IMR-90 (cell line): ENCODE measurements at places on chromosomes 4 and X. TPM values are rescaled to one million over a fixed set of nuclear protein-coding genes. Genes with fewer than 3 reads are reported as not detected.
A peak's percentile ranks its signal among the peaks of the same experiment; 100 is the strongest.

- H3K4me1 ChIP-seq = no peaks in the 10 kb centered on the region
- peak; percentile 28 for DNase-seq
- peaks cover 9% of the 10 kb centered on the region; the same call in 1 of the 2 replicates for H3K27me3 ChIP-seq
- no peaks in the 10 kb centered on the region for H3K36me3 ChIP-seq
- no peak overlapping the region for H3K4me3 ChIP-seq
These were observed 39.5 kb downstream of the TMEM154 start for GRCh38 chr4:152640058-152640921.

DNA sequence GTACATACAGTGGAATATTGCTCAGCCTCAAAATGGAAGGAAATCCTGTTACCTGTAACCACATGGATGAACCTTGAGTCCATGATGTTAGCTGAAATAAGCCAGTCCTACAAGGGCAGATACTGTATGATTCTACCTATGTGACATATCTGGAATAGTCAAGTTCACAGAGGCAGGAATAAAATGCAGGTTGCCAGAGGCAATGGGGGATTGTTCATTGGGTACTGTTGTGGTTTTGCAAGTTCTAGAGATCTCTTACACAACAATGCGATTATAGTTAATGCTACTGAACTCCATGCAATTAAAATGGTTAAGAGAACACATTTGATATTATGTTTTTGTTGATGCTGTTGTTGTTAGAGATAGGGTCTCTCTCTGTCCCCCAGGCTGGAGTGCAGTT is 74.6 kb downstream of the SHROOM2 start:
- H3K36me3 ChIP-seq = no peaks in the 10 kb centered on the region
- DNase-seq = no peak
- H3K4me1 ChIP-seq = peaks cover 3% of the 10 kb centered on the region; the same call in 1 of the 2 replicates
- no peaks in the 10 kb centered on the region for H3K27me3 ChIP-seq

BMP3 gene
- total RNA-seq = under 0.01 TPM in 2 replicates

- DNase-seq = peak; percentile 85
- H3K36me3 ChIP-seq = no peaks in the 10 kb centered on the region
- H3K27ac ChIP-seq = no peak overlapping the region
- H3K4me1 ChIP-seq = 0 out of 2 replicates have a peak, but pooled peaks cover 2% of the 10 kb centered on the region
These were observed 201.0 kb upstream of the ARSJ start for GRCh38 chr4:114180481-114180880.

JAKMIP1 gene
- total RNA-seq = not detected in 2 replicates

DNA sequence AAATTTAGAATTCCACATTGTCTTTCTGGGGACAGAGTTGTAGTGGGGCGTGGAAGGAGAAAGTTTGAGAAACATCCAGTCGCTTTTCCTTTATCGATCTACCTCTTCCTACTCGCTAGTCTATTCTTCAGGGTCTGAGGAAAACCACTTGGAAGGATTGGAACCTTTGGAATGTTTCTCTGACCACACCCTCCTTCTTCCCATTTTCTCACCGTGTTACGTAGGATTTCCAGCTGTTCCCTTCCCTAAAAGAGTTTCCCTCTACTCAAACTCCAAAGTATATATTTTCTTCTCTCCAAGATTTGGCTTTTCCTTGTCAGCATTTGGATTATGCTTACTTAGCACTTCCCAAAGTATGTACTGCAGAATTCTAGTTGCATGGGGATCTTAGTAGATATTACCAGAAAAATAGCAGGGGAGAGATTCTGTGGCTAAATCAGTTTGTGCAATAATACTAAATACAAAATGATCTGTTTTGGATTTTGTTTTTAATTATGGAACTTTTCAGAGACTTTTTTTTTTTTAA is 4.9 kb downstream of the ENPEP start:
- H3K4me3 ChIP-seq = no peak overlapping the region
- no peaks in the 10 kb centered on the region for H3K36me3 ChIP-seq
- no peak for DNase-seq
- no peaks in the 10 kb centered on the region for H3K4me1 ChIP-seq
- no peaks in the 10 kb centered on the region for H3K27me3 ChIP-seq

GRCh38 chrX:122475306-122475705 is 708.8 kb upstream of the GRIA3 start:
- no peaks in the 10 kb centered on the region for H3K27me3 ChIP-seq
- H3K4me1 ChIP-seq = no peaks in the 10 kb centered on the region
- H3K27ac ChIP-seq = no peak overlapping the region
- no peaks in the 10 kb centered on the region for H3K36me3 ChIP-seq

ANOS1 gene
- under 0.01 TPM in 2 replicates for total RNA-seq

DNA sequence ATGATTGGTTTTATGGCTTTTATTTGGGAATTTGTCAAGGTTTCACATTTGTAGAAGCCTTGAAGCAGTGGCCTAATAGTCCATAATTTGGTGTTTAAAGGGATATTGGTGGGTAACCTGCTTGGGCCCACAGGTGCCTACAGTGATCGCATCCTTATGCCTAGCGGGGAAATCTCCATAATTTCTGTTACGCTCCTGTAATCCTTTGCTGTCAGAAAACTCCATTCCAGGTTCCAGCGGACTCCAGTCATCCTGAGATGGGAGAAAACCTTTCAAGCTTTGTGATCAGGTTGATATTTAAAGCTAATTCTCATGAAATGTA is 257.0 kb upstream of the JADE1 start:
- H3K27ac ChIP-seq = peak overlapping the region; percentile 96; the same call in 1 of the 2 replicates
- peaks cover 14% of the 10 kb centered on the region for H3K4me1 ChIP-seq
- no peak for DNase-seq
- no peaks in the 10 kb centered on the region for H3K27me3 ChIP-seq
